Stomach (tissue), 19 donors: ENCODE measurements at places on chromosomes 2 and 18. TPM values are rescaled to one million over a fixed set of nuclear protein-coding genes. Genes with fewer than 3 reads are reported as not detected.

DNA sequence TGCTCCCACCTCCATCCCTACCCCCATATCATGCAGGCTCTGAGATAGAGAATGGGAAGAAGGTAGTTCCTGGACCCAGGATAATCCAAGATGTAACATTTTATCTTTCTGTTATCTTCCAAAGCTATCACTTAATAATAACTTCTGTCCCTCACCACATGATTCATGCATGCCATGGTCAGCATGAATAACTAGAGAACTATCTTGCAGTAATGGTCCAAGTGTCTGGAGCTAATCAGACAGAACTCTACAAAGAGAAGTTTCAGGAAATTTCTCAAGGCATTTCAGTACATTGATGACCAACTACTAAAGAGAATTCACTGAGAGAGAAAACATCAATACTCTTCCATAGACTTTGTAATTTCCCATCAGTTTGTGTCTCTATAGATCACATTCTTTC lies 1469.7 kb upstream of the PIK3C3 start:
- DNase-seq: no peak

DNA sequence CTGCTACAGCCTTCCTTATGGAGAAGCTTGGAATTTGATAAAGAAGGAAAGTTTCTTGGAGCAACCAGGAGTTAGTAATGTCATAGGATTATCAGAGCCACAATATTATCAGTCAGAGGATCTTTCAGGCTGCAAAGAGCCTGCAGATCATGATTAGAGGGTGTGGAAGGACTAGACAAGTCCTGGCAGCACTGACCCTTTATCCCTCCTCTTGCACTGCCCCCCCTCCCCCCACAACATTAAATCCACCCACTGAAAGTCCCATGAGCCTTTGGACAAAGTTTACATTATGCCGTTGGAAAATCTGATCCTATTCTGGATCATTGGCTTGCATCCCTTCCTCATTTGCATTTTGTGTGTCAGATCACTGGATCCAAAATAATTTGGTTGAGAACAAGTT lies 18.7 kb upstream of the IMPA2 start:
- DNase-seq: no peak

DNA sequence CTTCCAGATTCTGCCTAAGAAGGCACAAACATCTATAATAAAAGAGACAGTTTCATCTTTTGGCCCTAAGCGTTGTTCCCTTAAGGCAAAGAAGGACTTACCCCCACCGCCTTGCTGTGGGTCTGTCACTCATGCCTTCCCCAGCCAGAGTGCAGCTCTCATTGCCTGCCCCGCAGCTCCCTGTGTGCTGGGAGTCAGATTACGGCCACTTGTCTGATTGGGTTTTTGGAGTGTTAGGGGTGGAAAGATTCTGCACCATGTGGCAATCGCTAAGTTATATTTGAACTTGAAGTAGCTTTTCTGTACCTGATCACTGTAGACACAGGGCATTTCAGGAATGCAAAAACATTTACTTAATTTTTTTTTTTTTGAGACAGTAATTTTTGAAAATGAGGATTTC lies at the start of gene AQP4:
Gene AQP4, minus strand, starts transcription at position 151 of the 400 bp plus-strand sequence. Its CDS starts 18 bp downstream, at position 133.
- DNase-seq: peak; percentile 68

DNA sequence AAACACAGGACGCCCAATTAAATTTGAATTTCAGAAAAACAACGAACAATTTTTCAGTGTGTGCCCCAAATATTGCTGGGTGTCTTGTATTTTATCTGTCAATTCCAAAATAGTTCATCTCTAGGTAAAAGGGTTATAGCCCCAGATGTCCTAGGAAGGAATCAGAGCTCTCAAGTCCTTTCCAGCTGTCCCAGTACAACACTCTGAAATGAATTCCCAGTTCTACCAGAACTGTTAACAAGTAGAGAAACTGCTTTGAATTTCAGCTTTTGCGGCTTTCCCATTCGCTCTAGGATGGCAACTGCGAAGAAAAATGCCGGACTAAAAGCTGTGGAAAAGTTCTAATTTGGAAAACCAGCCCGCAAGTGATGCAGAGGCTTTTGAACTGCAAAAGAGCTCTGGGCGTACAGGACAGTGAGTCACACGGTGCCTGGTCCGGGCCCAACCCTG lies 497 bp upstream of the GIGYF2 start:
- DNase-seq: no peak

Gene MSH2
- polyA plus RNA-seq: 8.1 TPM

GRCh38 chr2:95551055-95551568 lies 40.7 kb upstream of the TRIM43 start:
- no peak for DNase-seq

DNA sequence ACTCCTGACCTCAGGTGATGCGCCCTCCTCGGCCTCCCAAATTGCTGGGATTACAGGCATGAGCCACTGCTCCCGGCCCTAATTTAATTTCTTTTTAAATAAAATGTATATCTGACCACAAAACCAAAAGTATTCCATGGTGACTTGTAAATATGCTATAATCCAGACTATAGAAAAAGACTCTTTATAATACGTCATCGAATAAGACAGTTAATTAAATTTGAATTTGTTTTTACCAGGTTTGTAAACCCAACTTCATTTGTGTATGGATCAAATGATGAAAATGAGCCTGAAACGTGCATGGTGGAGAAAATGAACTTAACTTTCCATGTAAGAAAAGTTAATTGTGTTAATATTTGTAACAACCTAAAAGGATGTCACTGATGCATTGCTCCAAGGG lies 69.9 kb downstream of the ITGA4 start:
- DNase-seq: no peak

DNA sequence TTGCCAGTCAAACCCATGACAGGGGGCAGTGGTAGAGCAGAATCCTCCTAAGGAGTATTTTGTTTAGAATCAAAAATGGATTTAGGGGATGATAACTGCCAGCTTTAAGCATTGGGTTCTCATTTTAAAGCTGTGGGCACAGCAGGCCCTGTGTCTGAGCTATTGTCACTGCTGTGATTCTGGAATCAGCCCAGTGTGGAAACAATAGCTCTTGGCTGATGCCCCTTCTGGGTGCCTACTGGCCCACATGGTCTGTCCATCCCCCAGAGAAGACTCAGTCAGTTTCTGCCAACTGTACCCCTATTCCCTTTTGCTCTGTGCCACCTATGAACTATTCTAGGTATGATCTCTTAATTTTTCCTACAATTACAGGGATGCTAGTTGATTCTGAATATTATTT lies 91.7 kb upstream of the LRRTM1 start:
- no peak for DNase-seq

GRCh38 chr2:71417300-71418202 lies 35.8 kb upstream of the DYSF start:
- no peak for DNase-seq

- DNase-seq: peak; percentile 40
Measured at GRCh38 chr2:134178138-134178877, 75.6 kb upstream of the MGAT5 start.

- DNase-seq: peak; percentile 97
Measured at GRCh38 chr2:11370377-11371091, 26.1 kb upstream of the ROCK2 start.

Gene G6PC2
- not detected for polyA plus RNA-seq

DNA sequence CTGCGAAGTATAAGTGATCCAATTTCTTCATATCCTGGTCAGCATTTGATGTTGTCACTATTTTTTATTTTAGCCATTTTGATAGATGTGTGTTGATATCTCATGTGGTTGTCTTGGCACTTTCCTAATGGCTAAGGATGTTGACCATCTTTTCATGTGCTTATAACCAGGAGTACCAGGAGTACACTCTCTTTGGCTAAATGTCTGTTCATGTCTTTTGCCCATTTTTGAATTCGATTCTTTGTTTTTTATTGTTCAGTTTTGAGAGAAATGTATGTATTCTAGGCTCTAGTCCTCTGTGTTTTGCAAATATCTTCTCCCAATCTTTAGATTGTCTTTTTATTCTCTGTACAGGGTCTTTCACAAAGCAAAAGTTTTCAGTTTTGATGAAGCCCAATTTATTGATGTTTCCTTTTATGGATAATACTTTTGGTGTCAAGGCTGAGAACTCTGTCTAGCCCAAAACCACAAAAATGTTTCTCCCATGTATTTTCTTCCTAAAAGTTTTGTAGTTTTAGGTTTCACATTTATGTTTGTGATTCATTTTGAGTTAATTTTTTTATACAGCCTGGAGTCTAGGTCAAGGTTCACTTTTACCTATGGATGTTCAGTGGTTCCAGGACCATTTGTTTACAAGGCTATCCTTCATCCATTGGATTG lies 65.4 kb downstream of the SDC1 start:
- DNase-seq: no peak

- no peak for DNase-seq
Measured at GRCh38 chr2:182890773-182891378, 24.4 kb upstream of the FRZB start.

Gene DRC1
- polyA plus RNA-seq: not detected

- DNase-seq: no peak
Measured at GRCh38 chr2:101748000-101748399, 50.5 kb downstream of the MAP4K4 start.

DNA sequence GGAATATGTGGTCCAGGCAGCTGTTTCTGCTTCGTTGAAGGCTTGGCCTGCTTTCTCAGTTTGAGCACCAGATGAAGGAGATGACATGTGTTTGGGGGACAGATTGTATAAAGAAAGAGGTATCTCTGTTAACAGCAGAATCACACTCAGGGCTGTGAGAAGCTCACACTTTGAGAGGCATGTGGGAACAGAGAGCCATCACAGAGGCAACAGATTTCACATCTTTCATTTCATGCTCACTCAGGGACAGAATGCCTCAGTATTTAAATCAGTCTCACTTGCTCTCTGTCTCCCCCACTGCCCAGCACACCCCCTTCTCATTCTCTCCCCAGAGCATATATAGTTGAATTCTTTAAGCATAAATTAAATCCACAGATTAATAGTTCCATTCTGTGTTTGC lies 37.4 kb downstream of the KIAA2012 start:
- DNase-seq: no peak

Gene CMPK2
- 2.4 TPM for polyA plus RNA-seq

Gene VWC2L
- not detected for polyA plus RNA-seq

DNA sequence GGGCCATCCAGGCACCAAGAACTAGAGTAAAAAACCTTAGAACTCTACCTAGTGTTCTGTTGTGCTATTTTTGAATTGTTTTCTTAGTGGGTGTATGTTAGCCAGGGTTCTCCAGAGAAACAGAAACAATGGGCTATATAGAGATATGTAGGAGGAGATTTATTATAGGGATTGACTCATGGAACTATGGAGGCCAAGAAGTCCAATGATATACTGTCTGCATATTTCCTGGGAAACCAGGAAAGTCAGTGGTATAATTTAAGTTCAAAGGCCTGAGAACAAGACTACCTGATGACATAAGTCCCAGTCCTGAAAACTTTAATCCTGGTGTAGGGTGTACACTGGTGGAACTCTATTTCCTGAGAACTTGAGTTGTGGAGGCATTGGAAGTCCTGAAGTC lies 108.7 kb upstream of the ACVR1 start:
- no peak for DNase-seq

DNA sequence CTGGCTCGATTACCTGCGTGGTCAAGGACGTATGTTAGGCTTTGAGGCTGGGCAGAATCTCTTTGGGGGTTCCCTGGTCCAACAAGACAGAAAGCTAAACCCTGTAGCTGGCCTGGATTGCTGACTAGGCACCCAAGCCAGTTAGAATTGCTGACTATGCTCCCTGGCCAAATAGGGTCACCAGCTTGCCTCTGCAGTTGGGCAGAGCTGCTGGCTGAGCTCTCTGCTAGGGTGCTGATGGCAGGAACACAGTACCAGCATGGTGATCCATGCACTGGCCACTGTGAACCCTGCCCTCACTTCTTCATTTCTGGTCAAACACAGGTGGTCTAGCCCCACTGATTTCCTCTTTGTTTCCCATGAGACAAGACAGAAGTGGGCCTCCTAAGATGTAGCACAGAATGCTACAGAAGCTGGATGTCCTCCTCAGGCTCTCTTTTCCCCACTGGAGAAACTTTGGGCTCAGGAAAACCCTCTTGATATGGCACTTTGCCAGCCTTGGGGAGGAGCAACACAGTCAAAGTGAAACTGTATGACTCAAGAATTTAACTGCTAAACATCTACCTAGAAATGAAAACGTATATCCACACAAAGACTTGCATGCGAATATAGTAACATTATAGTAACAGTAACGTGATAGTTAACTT lies 20.8 kb downstream of the SP140L start:
- no peak for DNase-seq

GRCh38 chr2:42314892-42315468 lies 46.0 kb downstream of the COX7A2L start:
- no peak for DNase-seq
